ENCODE measurements at places on chromosomes 5 and 9.
A peak's percentile ranks its signal among the peaks of the same experiment; 100 is the strongest.

DNA sequence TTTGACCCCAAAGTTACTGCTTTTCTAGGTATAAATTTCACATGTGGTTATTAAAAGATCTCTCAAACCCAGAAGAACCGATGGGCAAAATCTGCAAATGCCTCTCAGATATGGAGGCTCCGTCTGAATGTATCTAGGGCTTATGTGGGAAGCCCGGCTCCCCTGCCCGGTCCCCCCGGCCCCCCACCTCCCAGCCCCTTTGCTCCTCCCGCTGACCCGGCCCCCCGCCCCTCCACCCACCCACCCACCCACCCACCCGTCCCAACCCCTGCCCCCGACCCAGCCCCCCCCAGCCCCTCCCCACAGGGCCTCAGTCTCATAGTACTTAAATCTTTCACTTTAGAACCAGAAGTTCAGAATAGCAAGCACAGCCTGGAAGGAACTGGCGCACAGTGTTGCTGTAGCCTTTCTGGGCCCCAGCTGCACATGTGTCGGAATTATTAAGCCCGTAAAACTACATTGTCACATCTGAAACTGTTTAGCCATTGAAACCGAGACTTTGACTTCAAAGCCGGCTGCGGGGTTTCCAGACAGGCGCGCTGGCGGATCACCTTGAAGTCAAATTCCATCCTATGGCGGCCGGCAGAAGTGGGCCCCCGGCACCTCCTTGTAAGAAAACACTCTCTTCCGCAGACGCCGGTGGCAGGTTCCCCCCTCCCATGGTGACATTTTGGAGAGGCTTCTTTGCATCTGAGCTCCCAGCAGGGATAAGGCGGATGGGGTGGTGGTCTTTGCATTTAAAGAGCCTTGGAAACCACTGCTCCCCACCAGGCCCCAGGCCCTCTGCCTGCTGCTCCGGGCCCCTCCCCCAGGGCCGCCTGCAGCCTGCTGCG lies 12.8 kb downstream of the NKD2 start:
- DNase-seq = no peak

GRCh38 chr9:121748727-121749423 lies 97.4 kb downstream of the DAB2IP start:
- no peak for DNase-seq

GRCh38 chr5:174446988-174447387 lies 277.4 kb upstream of the MSX2 start:
- DNase-seq = peak; percentile 7

DNA sequence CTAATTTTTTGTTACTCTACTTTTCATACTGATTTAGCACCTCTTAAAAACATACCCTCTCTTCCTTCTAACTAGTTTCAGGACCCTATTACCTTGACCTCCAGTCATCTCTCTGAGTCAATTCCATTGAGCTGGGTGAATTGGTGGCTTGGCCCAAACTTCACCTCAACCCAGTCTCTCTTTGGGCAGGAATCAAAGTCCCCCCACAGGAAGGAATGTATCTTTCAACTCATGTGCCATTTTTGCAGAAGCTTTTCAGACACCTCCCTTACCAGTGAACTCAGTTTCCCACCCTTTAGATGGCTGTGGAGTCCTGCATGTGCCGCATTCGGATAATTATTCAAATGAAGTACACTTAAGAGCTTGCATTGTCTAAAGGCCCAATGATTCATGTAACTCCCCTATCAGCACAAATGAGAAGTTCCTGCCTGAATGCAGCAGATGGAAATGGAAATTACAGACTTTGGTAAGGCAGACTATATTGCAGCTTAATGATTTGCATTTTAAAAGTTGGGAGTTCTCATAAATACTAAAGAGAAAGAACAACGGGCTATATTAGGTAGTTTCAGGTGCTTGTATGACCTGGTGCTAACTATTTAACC lies 693.5 kb downstream of the PTPRD start:
- no peak for DNase-seq

GRCh38 chr5:137300411-137301240 lies 198.5 kb downstream of the SPOCK1 start:
- peak; percentile 65 for DNase-seq

- DNase-seq = peak; percentile 7
These were observed 104.5 kb upstream of the CHD1 start for GRCh38 chr5:99033014-99033900.

GRCh38 chr5:31884896-31885295 lies 246.0 kb downstream of the PDZD2 start:
- DNase-seq = no peak

DNA sequence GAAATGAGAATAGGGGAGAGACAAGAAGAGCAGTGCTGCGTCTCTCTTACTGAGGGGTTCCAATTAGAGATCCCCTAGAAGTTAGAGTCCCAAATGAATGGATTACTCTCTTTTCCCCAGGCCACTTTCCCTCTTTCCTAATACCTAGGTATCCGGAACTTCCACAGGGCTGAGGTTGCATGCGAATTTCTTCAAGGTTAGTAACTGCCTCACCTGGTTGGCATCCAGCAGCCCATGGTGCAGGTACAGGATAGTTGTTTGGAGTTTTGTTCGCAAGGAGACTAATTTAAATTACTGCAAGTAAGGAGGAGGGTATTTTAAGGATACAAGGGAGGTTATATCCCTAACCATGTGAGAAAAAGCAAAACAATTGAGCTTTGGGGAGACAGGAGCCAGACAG lies 52.4 kb upstream of the JAK2 start:
- no peak for DNase-seq

DNA sequence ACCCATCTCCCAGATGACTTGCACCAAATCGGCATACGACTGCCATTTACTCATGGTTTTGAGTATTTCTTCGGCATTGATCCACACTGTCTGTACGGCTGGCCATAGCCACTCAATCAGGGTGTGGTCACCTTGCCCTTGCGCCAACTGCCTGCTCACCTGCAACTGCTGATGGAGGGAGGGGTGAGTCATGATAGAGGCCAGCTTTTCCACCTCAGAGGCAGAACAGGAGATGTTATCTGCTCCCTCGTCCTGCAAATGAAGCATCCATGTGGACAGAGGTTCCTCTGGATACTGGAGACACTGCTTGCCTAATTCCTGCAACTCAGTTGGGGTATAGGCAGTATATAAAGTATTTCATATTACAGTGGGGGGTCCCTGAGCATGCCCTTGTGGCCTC lies 85.6 kb upstream of the ATP10B start:
- no peak for DNase-seq

- DNase-seq = peak; percentile 74
These were observed 430.1 kb upstream of the MEF2C start for GRCh38 chr5:89313044-89313443.

GRCh38 chr9:127869310-127870152 lies 7.9 kb downstream of the AK1 start:
- DNase-seq = peak; percentile 67

- DNase-seq = no peak
These were observed 156.6 kb downstream of the MPDZ start for GRCh38 chr9:13122756-13123369.

- DNase-seq = no peak
These were observed 29.6 kb upstream of the OTULINL start for GRCh38 chr5:14552017-14552416.

DNA sequence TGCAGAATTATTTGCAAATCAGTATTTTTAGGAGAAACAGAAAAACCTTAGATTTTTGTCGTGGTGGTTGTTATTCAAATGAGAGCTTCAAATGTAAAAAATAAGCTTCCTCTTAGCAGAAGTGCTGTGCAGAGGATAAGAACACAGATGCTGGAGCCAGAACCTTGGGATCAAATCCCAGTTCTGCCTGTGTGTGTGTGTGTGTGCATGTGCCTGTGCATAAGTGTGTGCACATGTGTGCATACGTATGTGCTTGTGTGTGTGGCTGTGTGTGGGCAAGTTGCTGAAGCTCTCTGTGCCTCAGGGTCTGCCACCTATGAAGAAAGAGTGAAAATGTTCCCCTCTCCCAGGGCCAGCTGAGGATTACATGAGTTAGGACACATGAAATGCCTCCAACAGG lies 8.6 kb downstream of the DAP start:
- no peak for DNase-seq

GRCh38 chr5:179278119-179278518 lies 67.1 kb downstream of the ADAMTS2 start:
- DNase-seq = peak; percentile 23

DNA sequence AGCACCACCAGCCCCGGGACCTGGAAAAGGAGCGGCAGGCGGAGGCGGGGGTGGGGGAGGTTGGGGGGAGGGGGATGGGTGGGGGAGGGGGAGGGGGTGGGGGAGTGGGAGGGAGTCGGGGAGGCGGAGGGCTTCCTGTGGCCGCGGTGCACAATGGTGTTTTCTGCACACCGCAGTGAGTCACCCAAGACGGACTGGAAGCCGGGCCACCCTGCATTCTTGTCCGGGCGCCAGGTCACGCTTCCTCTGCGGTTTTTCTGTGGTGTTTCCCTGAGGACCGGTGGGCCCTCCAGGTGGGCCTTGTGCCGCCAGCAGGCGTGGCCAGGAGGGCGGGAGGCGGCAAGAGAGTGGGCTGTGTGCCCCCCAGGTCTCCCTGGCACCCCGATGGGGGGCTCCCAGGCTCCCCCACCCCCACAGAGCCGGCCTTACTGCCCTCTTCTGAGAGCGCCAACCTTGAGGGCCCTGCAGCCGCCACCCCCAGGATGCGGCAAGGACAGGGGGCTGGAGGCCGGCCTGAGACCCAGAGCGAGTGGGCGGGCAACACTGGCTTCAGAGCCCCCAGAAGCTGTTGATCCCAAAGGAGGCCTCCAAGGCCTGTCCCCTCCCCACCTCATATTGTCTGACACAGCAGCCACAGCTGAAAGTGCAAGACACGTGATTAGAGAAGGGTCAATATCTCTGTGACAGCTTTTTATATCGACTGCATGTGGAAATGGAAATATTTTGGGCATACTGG lies 11.1 kb downstream of the EXD3 start:
- peak; percentile 94 for DNase-seq

- DNase-seq = no peak
These were observed 12.0 kb downstream of the FBXW2 start for GRCh38 chr9:120781236-120781635.

DNA sequence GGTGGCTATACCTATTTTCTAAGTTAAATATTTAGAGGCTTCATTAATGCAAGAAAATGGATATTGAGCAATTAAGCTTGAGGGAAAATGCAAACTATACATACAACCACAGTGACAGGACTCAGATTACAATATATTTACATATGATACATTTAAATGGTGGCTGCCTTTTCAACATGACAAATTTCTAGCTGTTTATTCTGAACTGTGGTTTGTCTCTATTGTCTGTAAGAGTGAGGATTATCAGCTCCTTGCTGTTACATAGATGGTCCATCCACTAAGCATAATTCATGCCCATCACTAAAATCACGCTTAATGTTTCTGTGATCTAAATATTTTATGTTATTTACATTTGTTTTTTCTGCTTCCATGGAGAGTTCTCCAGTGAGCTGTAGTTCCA lies 81.1 kb upstream of the SGCD start:
- no peak for DNase-seq

DNA sequence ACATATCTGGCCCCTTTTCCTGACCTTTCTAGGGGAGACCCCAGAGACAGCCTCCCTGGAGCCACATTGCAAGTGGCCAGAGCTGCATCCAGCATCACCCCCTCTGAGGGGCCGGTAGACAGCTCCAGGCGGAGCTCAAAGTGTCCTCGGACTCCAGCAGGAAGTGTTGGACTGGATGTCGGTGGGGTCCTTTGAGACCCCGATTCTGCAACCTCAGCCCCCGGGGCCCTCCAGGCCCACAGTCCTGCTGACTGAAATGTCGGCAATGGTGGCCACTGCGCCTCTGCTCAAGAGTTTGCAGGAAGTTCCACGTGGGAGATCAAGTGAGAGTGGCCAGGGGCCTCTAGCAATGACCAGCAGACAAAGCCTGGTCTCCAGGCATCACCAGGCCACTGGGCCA lies 115.9 kb upstream of the FOXD4L5 start:
- DNase-seq = no peak

DNA sequence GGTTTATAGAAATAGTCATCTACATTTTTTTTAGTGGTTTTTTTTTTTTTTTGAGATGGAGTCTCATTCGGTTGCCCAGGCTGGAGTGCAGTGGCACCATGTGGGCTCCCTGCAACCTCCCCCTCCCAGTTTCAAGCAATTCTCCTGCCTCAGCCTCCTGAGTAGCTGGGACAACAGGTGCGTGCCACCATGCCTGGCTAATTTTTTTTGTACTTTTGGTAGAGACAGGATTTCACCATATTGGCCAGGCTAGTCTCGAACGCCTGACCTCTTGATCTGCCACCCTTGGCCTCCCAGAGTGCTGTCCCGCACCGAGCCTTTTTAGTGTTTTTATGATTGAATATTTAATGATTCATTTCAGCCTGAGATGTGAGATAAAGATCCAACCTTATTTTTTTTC lies 27.3 kb downstream of the ANKRD33B start:
- DNase-seq = no peak

DNA sequence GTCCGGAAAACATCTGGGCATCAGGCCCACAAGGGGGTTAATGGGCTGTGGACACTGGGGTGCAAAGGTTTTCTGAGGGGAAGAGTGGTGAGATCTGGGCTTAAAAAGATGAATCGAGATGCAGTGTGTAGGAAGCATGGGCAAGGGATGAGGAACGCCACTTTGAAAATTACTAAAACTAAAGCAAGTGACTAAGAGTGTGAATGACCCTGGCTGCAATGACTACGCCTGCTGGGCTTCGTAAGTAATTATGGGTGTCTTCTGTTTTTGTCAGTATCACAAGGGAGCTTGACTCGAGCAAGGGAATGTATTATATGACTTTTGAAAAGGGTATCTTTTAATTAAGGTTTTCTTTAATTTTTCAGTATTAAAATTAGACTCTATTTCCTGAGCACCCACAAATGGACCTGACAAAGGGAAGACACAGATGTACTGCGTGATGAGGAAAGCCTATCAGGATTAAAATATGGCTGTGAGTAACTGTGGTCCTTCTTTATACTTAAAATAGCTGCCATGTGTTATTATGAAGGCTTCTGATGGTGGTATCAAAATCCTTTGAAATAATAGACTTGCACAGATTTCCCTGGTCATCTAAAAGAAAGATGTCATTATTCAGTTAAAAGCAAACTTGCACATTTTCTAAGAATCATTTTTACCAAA lies 4.2 kb downstream of the CTXN3 start:
- no peak for DNase-seq

DNA sequence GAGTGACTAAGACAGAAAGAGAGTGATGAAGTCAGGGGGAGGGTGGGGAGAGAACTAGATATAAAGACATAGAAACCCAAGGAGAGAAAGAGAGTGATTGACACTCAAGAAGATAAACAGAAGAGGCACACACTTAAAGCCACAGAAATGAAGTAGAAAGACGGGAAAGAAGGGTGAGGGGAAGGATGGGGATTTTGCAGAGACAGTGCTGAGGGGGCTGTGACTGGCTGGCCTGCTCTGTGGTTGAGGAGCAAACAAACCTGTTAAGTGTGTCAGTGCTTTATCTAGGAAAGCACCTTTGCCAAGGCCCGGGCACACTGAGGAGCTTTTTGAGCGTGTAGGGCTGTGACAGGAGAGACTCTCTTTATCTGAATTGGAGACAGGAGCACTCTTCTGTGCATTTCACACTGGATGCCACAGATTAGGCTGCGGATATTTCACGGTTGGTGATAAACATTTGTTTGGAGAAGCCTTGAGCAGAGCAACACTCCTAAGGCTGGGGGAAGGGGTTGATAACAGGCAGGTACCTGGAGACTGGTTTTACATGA lies 109.1 kb downstream of the DOCK2 start:
- DNase-seq = no peak

All from IMR-90 (cell line).